CMK (cell line): ENCODE measurements at places on chromosomes 3 and 15.

GRCh38 chr3:135898774-135899173 lies 66.8 kb upstream of the PPP2R3A start:
- no peak for DNase-seq

- DNase-seq, result no peak
Measured at GRCh38 chr3:113259196-113259595, 47.8 kb downstream of the BOC start.

- DNase-seq, result no peak
Measured at GRCh38 chr15:65791335-65792137, 557 bp downstream of the DENND4A start.

DNA sequence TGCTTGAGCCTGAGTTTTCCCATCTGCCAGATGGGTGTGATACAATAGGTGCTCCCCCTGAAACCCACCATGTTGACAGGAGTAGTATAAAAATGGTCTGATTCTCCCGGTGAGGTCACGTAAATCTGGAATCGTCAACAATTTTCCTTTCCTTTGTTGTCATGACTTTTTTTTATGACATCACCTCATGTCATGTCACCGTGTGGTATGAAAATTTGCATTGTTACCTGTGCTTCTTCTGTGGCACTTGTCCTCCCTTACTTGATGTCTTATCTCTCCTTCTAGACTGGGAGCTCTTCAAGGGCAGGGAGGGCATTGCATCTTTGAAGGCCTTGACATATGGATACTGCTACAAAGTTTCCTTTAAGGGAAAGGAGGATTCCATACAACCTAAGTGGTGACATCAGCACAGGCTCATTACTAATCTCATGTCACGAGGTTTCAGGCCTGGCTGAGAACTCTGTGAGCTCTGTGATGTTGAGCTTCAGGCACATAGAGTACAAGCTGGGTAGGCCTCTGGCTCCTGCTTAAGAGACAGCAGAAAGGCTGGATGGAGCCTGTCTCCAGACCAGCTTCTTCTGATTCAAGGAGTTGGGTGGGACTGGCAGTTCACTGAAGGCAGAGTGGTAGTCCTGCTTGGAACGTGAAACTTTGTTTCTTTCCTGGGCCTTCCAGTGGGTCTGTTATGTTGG lies 66.3 kb downstream of the LPP start:
- DNase-seq, result no peak

- no peak for DNase-seq
Measured at GRCh38 chr3:122975163-122975923, 52.2 kb downstream of the SEMA5B start.

GRCh38 chr3:18075799-18076198 lies 333.4 kb upstream of the TBC1D5 start:
- no peak for DNase-seq

DNA sequence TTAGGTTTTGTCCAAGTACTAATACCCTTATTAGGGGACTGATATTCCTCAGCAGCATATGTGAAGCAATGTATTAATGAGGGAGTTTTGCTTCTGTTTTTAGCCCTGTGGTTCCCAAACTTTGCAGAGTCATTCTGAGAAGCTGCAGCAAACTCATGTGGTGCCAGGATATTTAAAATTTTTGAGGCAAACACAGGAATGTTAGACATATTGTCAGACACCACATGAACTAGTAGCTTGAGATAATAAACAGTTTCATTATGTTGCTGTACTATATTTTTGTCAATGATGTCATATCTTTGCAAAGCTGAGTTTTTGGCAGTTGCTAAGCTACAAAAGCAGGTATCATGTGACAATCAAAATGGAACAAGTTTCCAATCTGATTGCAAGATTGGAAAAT lies 36.6 kb downstream of the ATP6V1A start:
- DNase-seq, result no peak

DNA sequence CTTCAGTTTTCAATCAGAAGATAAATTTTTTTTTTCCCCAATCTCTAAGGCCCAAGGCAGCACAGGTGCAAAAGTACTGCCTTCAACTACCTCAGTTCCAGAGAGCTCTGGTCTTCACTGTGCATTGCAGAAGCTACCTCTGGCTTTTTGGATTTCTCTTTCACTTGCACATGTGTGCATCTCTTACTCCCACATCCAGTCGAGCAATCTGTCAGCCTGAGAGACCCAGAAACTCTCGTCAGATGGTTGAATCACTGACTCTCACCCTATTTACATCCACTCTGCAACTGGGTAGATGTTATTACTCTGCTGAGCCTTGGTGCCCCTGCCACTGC lies 813.8 kb downstream of the NR2F2 start:
- DNase-seq, result no peak
